ENCODE measurements at places on chromosomes 7 and 10. TPM values are rescaled to one million over a fixed set of nuclear protein-coding genes. Genes with fewer than 3 reads are reported as not detected.

DNA sequence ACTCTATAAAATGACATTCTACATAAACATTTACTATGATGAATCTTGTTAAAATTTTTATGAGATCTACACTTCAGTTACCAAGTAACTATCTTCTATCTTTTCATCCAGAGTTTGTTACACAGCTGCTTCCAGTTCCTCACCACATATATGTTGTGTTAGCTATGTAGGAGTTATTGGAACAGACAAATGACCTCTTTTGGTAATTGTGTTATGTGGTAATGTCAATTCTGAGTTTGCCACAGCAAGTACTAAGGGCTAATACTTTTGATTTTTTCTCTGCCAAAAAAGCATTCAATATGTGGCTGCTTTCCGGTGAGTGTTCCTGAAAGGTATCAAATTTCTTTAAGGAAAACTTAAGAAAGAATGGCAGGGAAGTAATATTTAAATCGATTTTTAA is 573.9 kb upstream of the PCDH15 start:
- no peak overlapping the region for H3K27ac ChIP-seq
- H3K27me3 ChIP-seq = no peaks in the 10 kb centered on the region
- H3K4me3 ChIP-seq = no peak overlapping the region
- no peaks in the 10 kb centered on the region for H3K36me3 ChIP-seq

Gene BHLHA15
- 24.6 TPM for total RNA-seq

Gene HKDC1
- total RNA-seq = 0.23 TPM

DNA sequence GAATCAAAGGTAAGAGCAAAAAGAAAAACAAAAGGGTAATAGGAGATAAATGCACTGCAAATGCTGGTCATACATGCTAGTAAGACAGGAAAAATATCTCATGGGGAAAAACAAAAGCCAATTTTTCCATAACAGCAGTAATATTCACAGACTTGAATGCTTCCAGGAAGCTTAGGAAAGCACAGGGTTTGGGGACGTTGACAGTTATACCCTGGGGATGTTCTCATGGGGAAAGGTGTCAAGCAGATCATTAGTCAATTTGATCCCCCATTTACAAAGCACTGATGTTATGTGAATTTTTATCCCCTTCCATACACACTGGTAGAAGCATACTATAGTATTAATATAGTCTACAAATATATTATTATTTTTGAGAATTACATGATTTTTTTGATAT is 232.7 kb downstream of the SORCS1 start:
- H3K4me3 ChIP-seq = no peak overlapping the region
- no peak for DNase-seq
- H3K27ac ChIP-seq = no peak overlapping the region
- no peaks in the 10 kb centered on the region for H3K36me3 ChIP-seq

DNA sequence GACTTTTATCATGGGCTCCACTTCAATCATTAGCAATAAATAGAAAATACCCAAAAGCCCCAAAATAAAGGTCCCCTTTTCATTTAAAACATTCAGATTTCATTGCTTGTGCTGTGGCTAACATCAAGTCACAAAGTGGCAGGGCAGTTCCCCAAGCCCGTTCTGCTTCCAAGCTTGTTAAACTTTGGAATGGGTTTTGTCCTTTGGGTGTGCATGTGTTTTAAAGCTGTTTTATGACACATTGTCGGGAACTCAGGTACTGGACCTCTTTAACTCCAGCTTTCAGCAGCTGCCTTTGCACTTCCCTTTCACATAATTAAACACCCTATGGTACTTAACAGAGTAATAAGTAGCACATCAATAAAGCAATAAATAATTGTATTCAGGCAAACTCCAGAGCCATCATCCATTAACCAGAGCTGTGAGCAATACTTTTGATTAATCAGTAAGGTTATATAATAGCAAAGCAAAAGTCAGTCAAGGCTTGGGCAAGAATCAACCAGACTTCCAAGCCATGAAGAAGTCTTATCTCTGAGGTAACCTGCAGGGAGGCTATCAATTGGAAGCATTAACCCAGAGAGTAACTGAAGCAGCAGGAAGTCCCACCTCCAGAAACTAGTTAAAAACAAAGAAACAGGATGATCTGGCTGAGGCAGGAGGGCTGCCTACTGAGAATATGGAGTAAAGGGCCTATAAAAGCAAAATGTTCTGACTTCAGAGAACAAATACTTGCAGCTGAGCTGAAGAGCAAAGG is 56.1 kb upstream of the ARID5B start:
- peak; percentile 33 for DNase-seq
- H3K36me3 ChIP-seq = no peaks in the 10 kb centered on the region
- H3K27ac ChIP-seq = no peak overlapping the region
- H3K4me1 ChIP-seq = peaks cover 9% of the 10 kb centered on the region
- no peak overlapping the region for H3K4me3 ChIP-seq

DNA sequence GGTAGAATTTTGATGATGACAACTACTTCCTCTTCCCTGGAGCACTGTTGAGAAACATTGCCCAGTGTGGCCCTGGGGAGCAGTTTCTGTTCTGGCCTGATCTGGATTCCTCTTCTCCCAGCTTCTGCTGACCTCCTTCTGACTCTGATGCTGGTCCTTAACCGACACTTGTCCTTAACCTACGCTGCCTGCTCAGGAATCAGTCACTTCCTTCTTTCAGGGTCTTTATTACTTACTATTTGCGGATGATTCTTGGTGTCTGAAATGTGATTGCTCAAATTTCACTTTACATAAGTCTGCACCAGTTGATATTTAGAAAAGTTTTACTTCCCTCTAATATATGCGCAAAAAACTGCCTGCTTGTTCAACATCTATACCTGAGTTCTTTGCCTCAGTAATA is 164.1 kb downstream of the PTEN start:
- H3K27ac ChIP-seq = no peak overlapping the region
- H3K4me1 ChIP-seq = no peaks in the 10 kb centered on the region
- no peaks in the 10 kb centered on the region for H3K36me3 ChIP-seq
- H3K4me3 ChIP-seq = no peak overlapping the region

DNA sequence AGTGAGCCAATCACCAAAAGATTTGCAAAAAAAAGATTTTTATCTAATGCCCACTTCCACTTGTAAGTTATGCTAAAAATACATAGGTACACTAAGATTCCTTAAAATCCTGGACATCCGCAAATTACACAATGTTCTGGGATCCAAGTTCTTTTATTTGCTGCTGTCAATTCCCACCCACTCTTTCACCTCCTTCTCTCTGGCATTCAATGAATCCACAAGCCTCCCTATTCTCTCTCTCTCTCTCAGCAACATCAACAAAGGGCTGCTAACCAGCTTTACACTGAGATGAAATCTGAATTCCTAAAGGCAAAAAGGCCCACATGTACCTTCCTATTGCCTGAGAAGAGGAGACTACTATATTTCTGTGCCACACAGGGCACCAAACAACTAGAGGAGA is 99.9 kb downstream of the ARMH3 start:
- H3K4me1 ChIP-seq = peaks cover 3% of the 10 kb centered on the region
- no peak overlapping the region for H3K4me3 ChIP-seq
- no peak for DNase-seq
- H3K36me3 ChIP-seq = no peaks in the 10 kb centered on the region
- H3K27me3 ChIP-seq = no peaks in the 10 kb centered on the region

Gene GOLGA7B
- total RNA-seq = 0.23 TPM

Gene WEE2
- total RNA-seq = not detected

DNA sequence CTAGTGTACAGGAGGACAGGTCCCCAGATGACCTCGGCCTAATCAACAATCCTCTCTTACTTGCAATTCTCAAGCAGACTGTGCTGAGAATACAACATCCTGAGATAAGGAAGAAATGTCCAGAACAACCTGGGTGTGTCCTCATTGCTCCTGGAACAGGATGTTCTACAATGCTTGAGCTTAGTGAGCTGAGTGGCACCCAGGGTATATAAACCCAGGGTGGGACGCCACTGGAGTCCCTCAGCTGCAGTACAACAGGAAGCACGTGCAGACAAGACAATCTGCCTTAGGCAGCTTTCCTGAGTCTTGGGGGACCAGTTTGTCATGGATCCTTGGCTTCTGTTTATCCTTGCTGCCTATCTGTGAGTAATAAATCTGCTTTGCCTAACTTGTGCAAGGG is 27.7 kb upstream of the SLC25A13 start:
- H3K4me1 ChIP-seq = no peaks in the 10 kb centered on the region
- H3K36me3 ChIP-seq = no peaks in the 10 kb centered on the region
- no peaks in the 10 kb centered on the region for H3K27me3 ChIP-seq
- peak; percentile 53 for DNase-seq
- no peak overlapping the region for H3K4me3 ChIP-seq
- no peak overlapping the region for H3K27ac ChIP-seq

GRCh38 chr7:55512635-55513191 is 59.6 kb downstream of the VOPP1 start:
- no peaks in the 10 kb centered on the region for H3K27me3 ChIP-seq
- H3K4me1 ChIP-seq = no peaks in the 10 kb centered on the region
- no peaks in the 10 kb centered on the region for H3K36me3 ChIP-seq
- no peak for DNase-seq

Gene SPDYE1
- total RNA-seq = 0.17 TPM

Gene USP6NL
- 13.9 TPM for total RNA-seq

Gene IQCE
- 41.9 TPM for total RNA-seq

DNA sequence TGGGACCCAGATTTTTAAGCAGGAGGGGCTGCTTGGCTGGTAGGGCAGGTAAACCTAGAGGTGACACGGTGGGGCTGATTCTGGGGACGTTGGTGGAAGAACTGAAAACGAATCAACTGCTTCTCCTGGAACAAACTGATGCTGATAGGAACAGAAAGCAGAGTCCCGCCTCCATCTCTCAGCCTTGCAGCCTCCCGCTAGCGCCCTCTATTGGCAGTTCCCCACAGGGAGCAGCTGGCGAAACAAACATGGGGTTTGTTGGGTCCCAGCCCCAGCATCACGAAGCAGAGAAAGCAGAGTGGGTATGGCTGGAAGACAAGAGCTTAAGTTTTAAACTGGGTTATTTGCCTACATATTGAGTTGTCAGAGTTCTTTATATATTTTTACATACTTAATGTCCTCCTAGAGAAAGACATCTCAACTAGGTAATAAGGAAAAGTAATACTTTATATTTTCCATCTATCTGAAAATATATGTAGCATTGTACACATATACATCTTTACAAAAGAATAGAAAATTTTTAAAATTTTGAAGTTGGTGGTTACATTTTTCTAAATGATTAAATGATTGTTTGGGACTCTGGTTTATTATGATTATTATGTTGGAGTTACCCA is 42.3 kb upstream of the FOXI2 start:
- H3K4me1 ChIP-seq = no peaks in the 10 kb centered on the region
- H3K27me3 ChIP-seq = no peaks in the 10 kb centered on the region
- H3K36me3 ChIP-seq = no peaks in the 10 kb centered on the region
- H3K4me3 ChIP-seq = no peak overlapping the region
- DNase-seq = no peak
- no peak overlapping the region for H3K27ac ChIP-seq

GRCh38 chr7:16728811-16729210 is 24.7 kb upstream of the TSPAN13 start:
- H3K36me3 ChIP-seq = no peaks in the 10 kb centered on the region
- no peaks in the 10 kb centered on the region for H3K4me1 ChIP-seq
- DNase-seq = no peak
- H3K4me3 ChIP-seq = no peak overlapping the region

Gene CNNM2
- 18.9 TPM for total RNA-seq

Gene BUB3
- 87.7 TPM for total RNA-seq

- H3K27ac ChIP-seq = no peak overlapping the region
- H3K4me3 ChIP-seq = no peak overlapping the region
- no peaks in the 10 kb centered on the region for H3K27me3 ChIP-seq
- no peak for DNase-seq
- H3K4me1 ChIP-seq = no peaks in the 10 kb centered on the region
Observed at GRCh38 chr10:24597426-24597825, 126.3 kb downstream of the ARHGAP21 start.

DNA sequence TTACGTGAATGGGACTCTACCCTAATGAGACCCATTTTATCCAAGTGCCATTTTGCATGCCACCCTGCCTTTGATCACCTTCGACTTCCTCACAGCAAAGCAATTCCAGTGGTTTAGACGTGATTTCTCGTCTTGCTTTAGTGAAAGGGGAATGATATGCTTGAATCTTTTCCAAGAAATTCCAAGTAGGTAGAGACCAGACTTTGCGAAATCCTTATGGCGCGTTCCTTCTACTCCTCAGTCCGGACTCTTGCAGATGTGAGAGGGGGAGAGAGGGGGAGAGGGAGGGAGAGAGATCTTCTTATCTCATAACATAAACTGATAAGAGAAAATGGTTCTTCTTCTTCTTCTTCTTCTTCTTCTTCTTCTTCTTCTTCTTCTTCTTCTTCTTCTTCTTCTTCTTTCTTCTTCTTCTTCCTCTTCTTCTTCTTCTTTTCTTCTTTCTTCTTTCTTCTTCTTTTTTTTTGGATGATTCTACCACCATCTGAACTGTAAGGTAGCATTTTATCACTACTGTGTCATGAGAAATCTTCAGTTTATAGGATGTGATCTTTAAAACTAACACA is 883 bp downstream of the SPAG6 start:
- H3K27me3 ChIP-seq = peaks cover 16% of the 10 kb centered on the region
- H3K4me1 ChIP-seq = no peaks in the 10 kb centered on the region
- H3K36me3 ChIP-seq = no peaks in the 10 kb centered on the region
- H3K4me3 ChIP-seq = no peak overlapping the region
- no peak for DNase-seq

DNA sequence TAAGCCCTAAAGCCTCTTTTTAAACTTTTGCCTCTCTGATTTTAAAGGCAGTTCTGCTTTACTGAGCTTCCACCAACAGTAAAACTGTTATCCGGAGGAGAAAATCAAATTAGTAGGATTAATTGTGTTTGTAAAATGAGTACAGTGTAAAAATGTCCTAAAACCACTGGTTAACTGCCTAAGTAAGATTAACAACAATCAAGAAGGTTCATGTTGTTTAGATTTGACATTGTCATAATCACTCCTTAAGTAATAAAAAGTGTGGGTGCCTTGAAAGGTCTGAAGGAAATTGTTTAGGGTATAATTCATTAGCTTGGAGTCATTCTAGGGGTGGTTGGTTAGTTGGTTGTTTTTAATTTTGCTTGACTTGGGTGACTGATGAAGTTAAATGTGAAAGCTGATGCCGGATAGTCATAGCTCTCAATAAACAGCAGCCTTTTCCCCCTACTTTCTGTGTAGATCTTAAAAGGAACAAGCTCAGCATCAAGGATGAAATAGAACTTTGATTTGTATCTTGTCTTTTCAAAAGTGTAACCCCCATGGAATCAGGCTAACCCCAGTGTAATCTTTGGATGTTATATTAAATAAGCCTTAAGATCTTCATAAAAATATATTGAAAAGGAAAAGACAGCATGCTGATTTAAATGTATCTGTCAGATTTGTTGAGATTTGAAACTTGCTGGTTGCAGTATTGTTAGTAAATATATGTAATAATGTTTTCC is 148.3 kb downstream of the ARID5B start:
- no peaks in the 10 kb centered on the region for H3K27me3 ChIP-seq
- peak overlapping the region; percentile 30 for H3K4me3 ChIP-seq
- peaks cover 13% of the 10 kb centered on the region for H3K4me1 ChIP-seq
- peak overlapping the region; percentile 85 for H3K27ac ChIP-seq

Gene HPSE2
- 2.4 TPM for total RNA-seq

Gene STRA8
- not detected for total RNA-seq

Gene NPSR1
- total RNA-seq = not detected

- no peaks in the 10 kb centered on the region for H3K27me3 ChIP-seq
- H3K36me3 ChIP-seq = no peaks in the 10 kb centered on the region
- H3K4me1 ChIP-seq = no peaks in the 10 kb centered on the region
- peak overlapping the region; percentile 1 for H3K4me3 ChIP-seq
- no peak for DNase-seq
Observed at GRCh38 chr10:14008740-14009080, 322.0 kb downstream of the FRMD4A start.

Gene AZGP1
- total RNA-seq = 4,716 TPM

Gene HTR7
- 0.77 TPM for total RNA-seq

Gene TEX47
- 1.8 TPM for total RNA-seq

Gene MINDY4
- total RNA-seq = 8.1 TPM

Gene PAXIP1
- 24.1 TPM for total RNA-seq

Measured in prostate gland (tissue), 2 donors.